ENCODE measurements at places on chromosomes 3 and 15. TPM values are rescaled to one million over a fixed set of nuclear protein-coding genes. Genes with fewer than 3 reads are reported as not detected.

The CMC1 gene
- 28.9 TPM for polyA plus RNA-seq

DNA sequence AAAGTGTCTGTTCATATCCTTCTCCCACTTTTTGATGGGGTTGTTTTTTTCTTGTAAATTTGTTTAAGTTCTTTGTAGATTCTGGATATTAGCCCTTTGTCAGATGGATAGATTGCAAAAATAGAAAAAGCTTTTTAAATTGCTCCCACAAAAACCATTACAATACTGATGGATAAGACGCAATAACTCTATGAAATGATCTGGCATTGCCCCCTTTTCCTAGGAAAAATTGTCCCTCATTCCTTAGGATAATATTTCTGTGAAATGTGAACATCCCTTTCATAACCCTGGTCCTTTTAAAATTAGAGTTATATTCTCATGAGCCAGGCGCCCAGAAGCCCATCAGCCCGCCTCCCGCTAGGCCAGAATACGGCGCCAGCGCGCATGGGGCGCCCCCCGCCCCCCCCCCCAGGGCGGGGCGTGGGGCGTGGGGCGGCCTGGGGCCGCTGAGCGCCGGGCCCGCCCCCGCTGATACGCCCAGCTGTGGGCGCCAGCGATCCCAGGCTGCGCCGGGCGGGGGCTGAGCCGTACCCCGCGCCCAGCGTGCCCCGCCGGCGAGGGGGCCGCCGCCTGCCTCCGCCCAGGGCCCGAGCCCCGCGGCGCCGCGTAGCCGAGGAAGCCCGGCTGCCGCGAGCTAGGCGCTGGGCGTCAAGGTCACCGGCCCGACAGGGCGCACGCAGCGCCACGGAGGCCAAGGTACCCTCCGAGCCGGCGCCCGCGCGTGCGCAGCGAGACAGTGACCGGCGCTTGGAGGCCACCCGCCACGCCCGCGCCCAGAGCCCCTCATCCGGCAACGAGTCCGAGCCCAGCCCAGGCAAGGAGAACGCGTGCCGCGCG is 11.1 kb upstream of the ROPN1B start:
- no peaks in the 10 kb centered on the region for H3K4me1 ChIP-seq
- H3K27me3 ChIP-seq: no peaks in the 10 kb centered on the region
- no peaks in the 10 kb centered on the region for H3K36me3 ChIP-seq
- no peak overlapping the region for H3K4me3 ChIP-seq
- no peak overlapping the region for H3K27ac ChIP-seq

- no peak overlapping the region for H3K4me3 ChIP-seq
- H3K27me3 ChIP-seq: no peaks in the 10 kb centered on the region
- no peaks in the 10 kb centered on the region for H3K36me3 ChIP-seq
- no peak for DNase-seq
- H3K27ac ChIP-seq: no peak overlapping the region
- H3K4me1 ChIP-seq: no peaks in the 10 kb centered on the region
These were observed 4.8 kb downstream of the TNFAIP8L3 start for GRCh38 chr15:51089699-51090453.

- H3K4me1 ChIP-seq: no peaks in the 10 kb centered on the region
- no peak overlapping the region for H3K27ac ChIP-seq
- H3K36me3 ChIP-seq: no peaks in the 10 kb centered on the region
- H3K27me3 ChIP-seq: no peaks in the 10 kb centered on the region
- H3K4me3 ChIP-seq: no peak overlapping the region
These were observed 116.7 kb upstream of the PRTG start for GRCh38 chr15:55859681-55860080.

DNA sequence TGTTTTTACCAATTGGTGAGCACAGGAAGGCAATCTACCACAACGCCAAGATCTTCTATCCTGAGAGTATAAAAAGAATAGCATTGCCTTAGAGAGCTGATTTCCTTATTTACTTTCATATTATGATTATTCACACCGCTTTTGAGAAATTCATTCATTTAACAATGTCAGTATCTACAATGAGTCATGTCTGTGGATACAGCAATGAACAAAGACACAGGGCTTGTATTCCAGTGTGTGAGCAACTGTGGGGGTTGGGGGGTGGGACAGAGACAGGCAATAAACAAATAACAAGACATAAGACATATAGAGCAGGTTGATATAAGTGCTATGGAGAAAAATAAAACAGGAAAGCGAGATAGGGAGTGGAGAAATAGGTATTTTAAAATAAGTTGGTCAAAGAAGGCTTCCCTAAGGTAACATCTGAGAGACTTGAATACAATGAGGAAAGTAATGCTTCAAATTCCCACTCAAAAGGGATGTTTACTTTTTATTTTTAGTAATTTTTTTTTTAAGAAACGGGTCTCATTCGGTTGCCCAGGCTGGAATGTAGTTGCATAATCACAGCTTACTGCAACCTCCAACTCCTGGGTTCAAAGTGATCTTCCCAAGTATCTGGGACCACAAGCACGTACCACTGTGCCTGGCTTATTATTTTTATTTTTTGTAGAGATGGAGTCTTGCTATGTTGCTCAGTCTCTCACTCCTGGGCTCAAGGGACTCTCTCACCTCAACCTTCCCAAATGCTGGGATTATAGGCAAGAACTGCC is 45.7 kb downstream of the PGBD4 start:
- peaks cover 4% of the 10 kb centered on the region for H3K36me3 ChIP-seq
- H3K4me1 ChIP-seq: no peaks in the 10 kb centered on the region
- H3K4me3 ChIP-seq: no peak overlapping the region
- no peak overlapping the region for H3K27ac ChIP-seq
- DNase-seq: no peak
- H3K27me3 ChIP-seq: no peaks in the 10 kb centered on the region

All from naive thymus-derived CD4-positive, alpha-beta T cell (primary cell).